ENCODE measurements at places on chromosomes 3 and 15. TPM values are rescaled to one million over a fixed set of nuclear protein-coding genes. Genes with fewer than 3 reads are reported as not detected.

Gene IGF2BP2
- total RNA-seq, result 15.9 TPM

Gene SLC22A14
- total RNA-seq, result 0.55 TPM

Gene GRM7
- 4.1 TPM for total RNA-seq

Gene MCTP2
- total RNA-seq, result 1.00 TPM

Gene ATP1B3
- total RNA-seq, result 173 TPM

Gene CPN2
- 0.19 TPM for total RNA-seq

Gene SLC27A2
- total RNA-seq, result 1.8 TPM

Gene LSMEM2
- 0.46 TPM for total RNA-seq

Gene FXR1
- total RNA-seq, result 214 TPM

Gene CDHR4
- total RNA-seq, result 0.32 TPM

Gene ITPR1
- 2.2 TPM for total RNA-seq

Gene TYRO3
- total RNA-seq, result 20.8 TPM

Gene TGM5
- total RNA-seq, result 0.09 TPM

Gene NEK10
- total RNA-seq, result 8.2 TPM

Gene PPARG
- total RNA-seq, result not detected

Gene GABRB3
- 43.8 TPM for total RNA-seq

Gene GRK7
- total RNA-seq, result 0.13 TPM

Gene SYNM
- total RNA-seq, result 8.8 TPM

Gene ADGRG7
- not detected for total RNA-seq

Gene ROBO1
- 83.2 TPM for total RNA-seq

Gene SV2B
- total RNA-seq, result 3.0 TPM

Gene NR2E3
- 0.81 TPM for total RNA-seq

Gene MESP2
- total RNA-seq, result not detected

Gene DTX3L
- 0.96 TPM for total RNA-seq

Gene GASK1A
- total RNA-seq, result 6.2 TPM

Gene ACKR4
- total RNA-seq, result 1.9 TPM

Gene AP2M1
- total RNA-seq, result 379 TPM

Gene EFCC1
- 0.41 TPM for total RNA-seq

Gene AZI2
- total RNA-seq, result 63.9 TPM

Gene CTXN2
- 0.10 TPM for total RNA-seq

Gene IL5RA
- 1.6 TPM for total RNA-seq

Gene MKRN2OS
- total RNA-seq, result 1.3 TPM

Gene PFKFB4
- 33.9 TPM for total RNA-seq

Gene GUCA1C
- total RNA-seq, result not detected

Gene RBMS3
- total RNA-seq, result 13.3 TPM

Gene TMIE
- 0.29 TPM for total RNA-seq

Gene GOLGA6B
- not detected for total RNA-seq
